ENCODE measurements at places on chromosomes 1 and 21.

DNA sequence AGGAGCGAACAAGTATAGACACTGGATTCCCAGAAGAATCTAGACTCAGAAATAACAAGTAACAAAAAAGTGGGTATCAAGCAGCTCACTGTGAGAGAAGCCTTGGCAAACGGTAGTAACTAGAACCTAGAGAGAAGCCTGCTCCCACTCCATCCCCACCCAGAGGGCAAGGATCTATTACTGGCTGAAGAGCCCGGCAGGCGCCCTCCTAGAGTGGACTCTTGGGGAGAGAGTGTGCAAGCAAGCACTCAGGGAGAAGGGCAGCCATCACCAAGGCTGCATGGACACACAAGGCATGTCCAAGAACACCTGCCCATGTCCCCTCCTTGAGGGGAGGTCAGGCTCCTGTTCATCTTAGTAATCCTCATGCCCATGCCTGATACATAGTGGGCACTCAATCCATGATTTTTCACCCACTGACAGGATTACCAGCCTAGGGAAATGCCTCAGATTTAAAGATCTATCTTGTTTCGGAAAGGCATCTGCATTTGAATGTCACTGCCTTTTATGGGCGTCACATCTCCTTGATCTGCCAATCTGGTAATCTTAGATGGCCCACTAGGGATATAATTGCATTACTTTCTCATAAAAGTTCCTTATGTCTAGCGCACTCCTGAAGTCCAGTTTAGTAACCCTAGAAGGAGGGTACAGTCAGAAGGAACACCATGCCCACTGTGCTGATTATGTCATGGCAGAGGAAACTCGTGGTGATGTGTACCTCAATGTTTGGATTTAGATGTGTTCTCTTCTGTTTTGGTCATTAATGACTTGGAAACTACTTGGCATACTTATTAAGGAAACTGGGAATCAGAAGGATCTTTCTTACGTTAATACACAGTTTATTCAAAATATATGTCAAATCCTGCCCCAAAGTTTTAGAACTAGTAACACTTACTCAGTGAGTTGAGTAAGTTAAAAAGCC is 14.4 kb downstream of the CNN3 start:
- no peak for DNase-seq

- DNase-seq: no peak
Measured at GRCh38 chr1:167795810-167796740, 74.3 kb downstream of the MPZL1 start.

DNA sequence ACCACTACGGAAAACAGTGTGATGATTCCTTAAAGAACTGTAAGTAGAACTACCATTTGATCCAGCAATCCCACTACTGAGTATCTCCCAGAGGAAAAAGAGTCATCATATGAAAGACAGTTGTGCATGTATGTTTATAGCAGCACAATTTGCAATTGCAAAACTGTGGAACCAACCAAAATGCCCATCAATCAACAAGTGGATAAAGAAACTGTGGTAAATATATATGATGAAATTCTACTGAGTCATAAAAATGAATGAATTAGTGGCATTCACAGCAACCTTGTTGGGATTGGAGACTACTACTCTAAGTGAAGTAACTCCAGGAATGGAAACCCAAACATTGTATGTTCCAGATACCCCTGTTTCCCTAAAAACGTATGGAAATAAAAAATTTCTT is 337.0 kb upstream of the PTBP2 start:
- DNase-seq: no peak

- no peak for DNase-seq
Measured at GRCh38 chr1:206924592-206925105, 2.9 kb upstream of the FCMR start.

DNA sequence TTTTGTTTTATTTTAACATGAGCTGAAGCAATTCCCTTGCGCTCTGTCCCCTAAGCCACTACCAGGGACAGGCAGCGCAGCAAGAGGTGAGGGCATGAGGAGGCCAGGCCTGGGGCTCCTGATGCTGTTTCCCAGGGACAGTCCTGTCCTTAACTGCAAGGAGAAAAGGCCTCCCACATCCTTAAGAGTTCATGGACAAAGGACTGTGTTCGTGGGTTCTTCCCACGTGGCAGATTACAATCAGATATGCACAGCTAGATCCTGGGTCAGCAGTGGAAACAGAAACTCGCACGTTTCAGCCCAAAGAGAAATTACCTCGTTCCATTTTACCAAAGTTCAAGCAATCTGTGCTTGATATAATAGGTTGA is 85.8 kb downstream of the MIS18A start:
- no peak for DNase-seq

- no peak for DNase-seq
Measured at GRCh38 chr1:19035377-19036040, 79.0 kb upstream of the IFFO2 start.

- no peak for DNase-seq
Measured at GRCh38 chr1:43764581-43764980, 57.2 kb downstream of the ST3GAL3 start.

GRCh38 chr1:54424398-54424797 is 18.2 kb upstream of the SSBP3 start:
- DNase-seq: no peak

GRCh38 chr1:227268943-227269342 is 49.3 kb downstream of the CDC42BPA start:
- no peak for DNase-seq

Measured in midbrain (tissue), 1 donor.